ENCODE measurements at places on chromosomes 7 and 10.

- DNase-seq = no peak
Observed at GRCh38 chr10:5199398-5199797, 2.8 kb downstream of the AKR1C4 start.

DNA sequence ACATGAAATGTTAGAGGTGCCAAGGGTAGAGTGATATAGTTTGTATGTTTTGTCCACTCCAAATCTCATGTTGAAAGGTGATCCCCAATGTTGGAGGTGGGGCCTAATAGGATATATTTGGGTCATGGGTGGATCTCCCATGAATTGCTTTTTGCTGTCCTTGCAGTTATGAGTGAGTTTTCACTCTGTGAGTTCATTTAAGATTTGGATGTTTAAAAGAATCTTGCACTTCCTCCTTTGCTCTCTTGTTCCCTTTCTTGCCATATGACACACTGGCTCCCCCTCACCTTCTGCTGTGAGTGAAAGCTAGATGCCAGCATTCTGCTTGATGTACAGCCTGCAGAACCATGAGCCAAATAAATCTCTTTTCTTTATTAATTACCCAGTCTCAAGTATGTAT, 269.2 kb downstream of the ZWINT start:
- DNase-seq = no peak

DNA sequence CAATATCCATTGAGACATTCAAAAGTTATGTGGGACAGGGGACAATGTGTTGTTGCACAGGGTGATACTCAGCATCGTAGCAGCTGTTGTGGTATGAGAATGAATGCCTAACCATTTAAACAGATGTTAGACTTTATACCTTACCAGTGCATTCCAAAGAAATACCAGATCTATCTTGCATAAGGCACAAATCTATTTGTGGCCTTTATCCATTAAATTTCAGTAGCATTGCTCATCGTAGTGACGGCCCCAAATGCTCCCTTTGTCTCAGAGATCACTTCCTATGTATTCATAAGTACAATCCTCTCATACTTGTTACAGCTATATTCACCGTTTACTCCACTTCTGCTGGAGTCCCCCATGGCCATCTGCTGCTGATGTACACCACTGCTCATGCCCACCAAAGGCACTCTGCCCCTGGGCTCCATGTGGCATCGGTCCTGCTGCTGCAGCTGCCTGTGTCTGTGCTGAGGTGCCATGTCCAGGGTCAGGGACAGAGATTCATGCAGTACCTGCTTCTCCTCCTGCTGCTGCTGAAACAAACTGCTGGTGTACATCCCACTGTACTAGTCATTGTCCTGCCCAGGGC, 96.3 kb downstream of the CPED1 start:
- DNase-seq = no peak

DNA sequence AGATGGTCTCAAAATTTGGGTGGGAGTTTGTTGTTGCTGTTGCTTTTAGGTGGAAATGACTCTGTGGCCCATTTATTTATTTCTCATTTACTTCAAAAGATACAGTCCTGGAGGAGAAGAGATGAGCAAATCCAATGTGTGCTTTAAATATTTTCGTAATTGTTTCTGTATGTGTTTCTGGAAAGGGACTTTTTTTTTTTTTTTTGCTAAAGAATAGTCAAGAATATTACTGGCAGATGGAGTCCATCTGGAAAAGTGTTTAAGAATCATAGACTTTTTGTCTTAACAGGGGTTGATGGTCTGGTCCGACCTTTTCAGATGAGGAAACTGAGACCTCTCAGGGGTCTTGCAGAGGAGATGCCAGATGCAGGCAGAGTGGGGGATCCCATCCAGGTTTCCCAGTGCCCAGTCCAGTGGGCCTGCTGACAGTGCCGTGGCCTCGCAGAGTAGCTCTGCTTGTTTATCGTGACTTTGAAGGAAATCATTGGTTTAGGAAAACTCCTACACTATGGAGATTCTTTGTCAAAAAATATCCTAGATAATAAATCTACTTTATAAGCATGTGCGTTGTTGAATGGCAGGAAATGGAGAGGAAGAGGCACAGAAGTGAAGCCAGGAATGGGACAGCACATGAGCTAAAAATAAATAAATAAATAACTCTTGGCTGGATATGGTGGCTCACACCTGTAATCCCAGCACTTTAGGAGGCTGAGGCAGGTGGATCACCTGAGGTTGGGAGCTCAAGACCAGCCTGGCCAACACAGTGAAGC, 164.3 kb upstream of the SVIL start:
- DNase-seq = no peak

- no peak for DNase-seq
Observed at GRCh38 chr10:89798092-89798491, 96.7 kb downstream of the KIF20B start.

GRCh38 chr10:11782793-11783557, 40.2 kb upstream of the PROSER2 start:
- no peak for DNase-seq

DNA sequence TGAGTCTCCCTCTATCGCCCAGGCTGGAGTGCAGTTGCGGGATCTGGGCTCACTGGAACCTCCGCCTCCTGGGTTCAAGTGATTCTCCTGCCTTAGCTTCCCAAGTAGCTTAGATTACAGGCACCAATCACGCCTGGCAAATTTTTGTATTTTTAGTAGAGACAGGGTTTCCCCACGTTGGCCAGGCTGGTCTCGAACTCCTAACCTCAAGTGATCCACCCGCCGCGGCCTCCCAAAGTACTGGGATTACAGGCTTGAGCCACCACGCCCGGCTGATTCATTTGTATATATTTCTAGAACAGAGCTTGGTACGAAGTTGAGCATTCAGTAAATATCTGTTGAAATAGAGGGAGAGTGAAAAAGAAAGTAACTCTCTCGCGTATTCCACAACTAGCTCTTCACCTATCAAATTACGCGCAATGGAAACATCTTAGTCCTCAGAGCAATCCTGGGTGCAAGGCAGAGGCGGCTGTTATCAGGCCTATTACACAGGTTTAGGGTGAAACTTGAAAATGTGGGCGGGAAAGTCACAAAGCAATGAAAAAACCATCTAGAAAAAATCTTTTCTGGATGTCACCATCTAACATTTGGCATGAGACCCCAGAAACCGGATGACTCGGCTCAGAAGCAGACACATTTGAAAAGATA, 707 bp upstream of the GHITM start:
- DNase-seq = peak; percentile 49

DNA sequence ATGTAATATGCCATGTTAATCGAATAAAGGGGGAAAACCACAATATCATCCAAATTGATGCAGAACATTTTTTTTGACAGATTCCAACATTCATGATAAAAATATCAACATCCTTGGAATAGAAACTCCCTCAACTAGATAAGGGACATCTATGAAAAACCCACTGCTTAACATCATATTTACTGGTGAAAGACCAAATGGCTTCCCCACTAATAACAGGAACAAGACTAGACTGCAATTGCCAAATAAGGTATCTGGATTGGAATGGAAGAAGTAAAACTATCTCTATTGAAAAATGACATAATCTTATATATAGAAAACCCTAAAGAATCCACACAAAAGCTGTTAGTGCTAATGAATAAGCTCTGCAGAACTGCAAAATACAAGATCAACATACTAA, 27.8 kb downstream of the SMURF1 start:
- DNase-seq = no peak

DNA sequence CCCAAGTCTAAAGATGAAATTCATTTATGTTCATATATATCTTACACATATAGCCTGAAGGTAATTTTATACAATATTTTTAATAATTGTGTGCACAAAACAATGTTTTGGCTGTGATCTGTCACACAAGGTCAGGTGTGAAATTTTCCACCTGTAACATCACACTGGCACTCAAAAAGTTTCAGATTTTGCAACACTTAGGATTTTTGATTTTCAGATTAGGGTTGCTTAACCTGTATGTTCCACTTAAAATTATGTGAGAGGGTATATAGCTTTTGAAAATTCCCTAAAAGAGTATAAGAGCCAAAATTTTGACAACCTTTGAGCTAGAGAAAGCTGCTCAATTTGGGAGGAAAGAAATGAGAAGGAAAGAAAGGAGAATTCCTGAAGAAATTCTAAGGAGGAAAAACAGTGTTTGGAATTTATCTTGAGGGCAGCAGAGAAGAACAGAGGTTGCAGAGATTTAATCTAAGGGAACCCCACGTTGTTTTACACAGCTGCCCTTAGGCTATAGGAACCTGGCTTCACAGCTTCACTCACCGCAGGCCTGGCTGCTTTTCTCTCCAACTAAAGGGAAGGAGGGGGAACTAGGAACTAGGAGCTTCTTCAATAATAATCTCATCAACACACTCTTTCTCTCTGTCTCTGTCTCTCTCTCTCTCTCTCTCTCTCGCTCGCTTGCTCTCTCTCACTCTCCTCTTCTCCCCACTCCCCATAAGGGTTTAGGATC, 8.5 kb downstream of the VOPP1 start:
- DNase-seq = no peak

DNA sequence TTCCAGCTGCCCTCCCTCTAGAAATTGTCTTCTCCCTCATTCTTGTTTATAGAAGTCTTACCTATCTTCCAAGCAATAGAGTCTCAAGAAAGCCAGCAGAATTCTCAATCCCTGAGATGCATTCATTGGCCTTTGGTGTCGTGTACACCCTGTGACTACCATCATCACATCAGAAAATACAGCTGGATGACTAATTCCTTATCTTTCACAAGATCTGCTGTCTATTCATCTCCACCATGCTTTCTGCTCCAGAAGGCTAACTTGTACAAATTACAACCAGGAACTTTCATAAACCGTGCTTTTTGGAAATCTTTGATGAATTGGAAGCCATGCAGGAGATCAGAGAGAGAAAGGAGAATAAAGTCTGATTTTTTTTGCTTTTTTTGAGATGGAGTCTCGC, 1062.9 kb upstream of the GHITM start:
- DNase-seq = no peak

DNA sequence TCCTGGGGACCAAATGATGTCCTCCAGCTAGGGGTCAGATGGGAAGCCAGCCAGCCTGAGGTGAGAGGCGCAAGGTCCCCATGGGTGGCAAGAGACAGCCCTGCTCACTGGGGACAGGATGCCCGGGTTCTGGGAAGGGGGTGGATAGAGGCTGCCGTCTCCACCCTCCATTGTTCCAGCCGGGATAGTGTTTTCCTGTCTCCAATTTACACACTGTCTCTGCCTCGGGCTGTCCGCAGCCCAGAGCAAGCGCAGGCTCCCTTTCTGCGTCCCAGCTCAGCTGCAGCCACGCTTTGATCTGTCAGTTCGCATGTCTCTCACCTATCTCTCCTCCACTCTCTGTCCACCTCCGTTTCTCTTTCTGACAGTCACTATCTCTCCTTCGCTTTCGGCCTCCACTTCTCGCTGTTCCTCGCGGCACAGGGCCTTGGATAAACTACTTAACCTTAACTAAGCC, 2.1 kb downstream of the EPHB4 start:
- no peak for DNase-seq

GRCh38 chr10:52446391-52446790, 132.3 kb downstream of the DKK1 start:
- DNase-seq = no peak

DNA sequence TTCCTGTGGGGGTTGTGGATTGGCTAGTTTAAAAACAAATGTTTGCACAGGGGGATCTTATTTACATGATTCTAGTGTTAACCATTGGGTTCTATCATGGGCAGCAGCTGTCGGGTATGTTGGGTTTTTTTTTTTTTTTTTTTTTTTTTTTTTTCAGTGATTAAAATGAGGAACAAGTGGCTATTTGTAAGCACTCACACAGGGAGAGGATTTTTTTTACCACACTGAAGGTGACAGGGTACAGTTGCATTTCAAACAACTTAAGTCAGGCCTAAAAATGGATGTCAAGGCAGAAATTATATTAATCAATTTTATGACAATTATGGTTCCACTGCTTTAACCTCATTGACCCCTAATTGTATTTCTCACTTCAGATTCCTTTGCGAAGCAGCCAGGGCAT, 92.8 kb downstream of the CD36 start:
- DNase-seq = no peak

DNA sequence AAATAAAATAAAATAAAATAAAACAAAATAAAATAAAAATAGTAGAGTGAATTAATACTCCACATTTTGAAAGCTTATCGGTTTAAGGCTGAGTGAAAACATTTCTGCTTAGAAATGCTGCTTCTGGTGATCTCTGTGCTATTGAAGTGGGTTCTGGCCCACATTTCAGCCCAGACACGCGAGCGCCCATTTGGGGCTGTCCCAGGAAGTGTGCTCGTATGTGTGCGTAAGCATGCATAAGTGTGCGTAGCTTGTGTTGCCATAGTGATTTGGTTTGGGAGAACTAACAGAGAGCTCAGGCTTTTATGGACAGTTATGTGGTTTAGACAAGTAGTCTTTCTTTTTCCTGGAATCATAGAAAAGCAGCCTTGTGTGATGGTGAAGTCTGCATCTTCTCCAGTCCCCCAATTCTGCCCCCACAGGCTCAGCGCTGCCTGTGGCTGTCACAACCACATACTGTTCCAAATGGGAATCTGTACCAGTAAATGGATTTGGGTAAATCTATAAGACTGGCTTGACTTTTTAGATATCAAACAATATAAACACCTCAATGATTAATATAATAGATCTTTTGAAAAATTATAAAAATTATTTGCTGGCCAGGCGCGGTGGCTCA, 29.8 kb upstream of the PURB start:
- peak; percentile 55 for DNase-seq

GRCh38 chr7:130150587-130150986, 54.6 kb downstream of the TMEM209 start:
- DNase-seq = no peak

GRCh38 chr7:139330333-139331030, 10.7 kb upstream of the FMC1 start:
- no peak for DNase-seq

DNA sequence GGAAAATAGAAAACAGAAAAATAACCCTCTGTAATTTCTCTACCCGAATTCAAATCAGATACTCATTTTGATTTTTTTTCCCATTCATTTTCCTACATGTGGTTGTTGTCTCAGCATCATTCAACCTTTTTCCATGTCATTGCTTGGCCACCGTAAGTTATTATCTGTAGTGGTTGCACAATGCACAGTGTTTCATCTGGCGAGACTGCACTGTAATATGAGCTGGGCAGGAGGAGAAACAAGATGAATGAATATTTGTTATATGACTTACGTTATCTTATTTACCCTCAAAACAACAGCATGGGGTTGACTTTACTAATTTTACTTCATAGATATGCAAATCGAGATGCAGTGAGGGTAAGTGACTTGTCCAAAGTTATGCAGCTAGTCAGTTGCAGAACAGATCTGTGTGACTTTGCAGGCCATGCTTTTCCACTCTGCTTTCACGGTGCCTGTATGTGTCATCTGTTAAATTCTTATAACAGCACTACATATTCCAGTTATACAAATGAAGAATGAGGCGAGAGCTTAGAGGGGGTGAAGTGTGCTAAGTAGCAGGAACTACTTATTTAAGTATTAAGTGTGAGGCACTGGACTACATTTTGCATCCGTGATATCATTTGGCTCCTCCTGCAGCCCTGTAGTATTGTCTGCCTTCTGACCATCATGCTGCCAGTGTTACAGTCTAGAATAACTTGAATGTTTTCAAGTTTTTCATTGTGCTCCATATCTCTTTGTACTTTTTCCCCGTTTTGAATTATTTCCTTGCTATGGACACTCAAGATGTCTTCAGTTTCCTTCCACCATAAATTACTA, 56.7 kb downstream of the ZMYND11 start:
- no peak for DNase-seq

All from activated T-helper 9 cell treated with anti-CD3 and anti-CD28 coated beads, Interleukin-2, amount 50 U/mL, for 16 hours (primary cell).